ENCODE measurements at places on chromosomes 2 and 18.

DNA sequence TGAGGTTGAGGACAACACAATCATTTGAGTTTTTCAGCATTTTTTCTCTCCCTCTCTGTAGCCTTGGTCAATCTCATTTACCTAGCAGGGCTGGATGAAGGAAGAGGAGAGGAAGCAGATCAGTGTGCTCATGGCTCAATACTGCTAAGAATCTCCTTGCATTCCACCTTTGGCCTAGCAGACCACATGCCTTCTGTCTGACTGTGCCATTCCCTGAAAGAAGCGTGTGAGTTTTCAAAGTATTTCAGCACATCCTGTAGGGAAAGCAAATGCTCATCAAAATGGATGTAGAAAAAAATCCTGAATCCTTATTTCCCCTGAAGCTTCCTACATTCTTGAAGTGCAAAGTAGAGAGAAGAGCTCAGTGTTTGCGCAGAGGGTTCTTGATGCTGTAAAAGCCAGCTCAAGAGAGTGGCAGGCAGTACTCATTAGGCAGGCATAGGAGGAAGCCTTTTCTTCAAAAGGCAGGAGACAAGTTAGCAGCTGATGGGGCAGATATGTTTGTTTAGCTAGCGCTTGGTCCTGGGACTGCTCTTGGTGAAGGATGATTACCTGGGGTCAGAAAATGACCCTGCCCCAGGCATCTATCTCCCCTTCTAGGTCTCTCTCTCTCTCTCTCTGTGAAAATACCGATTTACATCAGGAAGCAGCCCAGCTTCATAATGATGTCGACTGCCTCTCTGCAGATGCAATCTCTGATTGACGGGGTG is 14.4 kb upstream of the PIK3C3 start:
- DNase-seq: no peak

GRCh38 chr2:19292007-19292406 is 66.4 kb downstream of the OSR1 start:
- no peak for DNase-seq

- no peak for DNase-seq
These were observed 25.0 kb downstream of the COA5 start for GRCh38 chr2:98583276-98583675.

DNA sequence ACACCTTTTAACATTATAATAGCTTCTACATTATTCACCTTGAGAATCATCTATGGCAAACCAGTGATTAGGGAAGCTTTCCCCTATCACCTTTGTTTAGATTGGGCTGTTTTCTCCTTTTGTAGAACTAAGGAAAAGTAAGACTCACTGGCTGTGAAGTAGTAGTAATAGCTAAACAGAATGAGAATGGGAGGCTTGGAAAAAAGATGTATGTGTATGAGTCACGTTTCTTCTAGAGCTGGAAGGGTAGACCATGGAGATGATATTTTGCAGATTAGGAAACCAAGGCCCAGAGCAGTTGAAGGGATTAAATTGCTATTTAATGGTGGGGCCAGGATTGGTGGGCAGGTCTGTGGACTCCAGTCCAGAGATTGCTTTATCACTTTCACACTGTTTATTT is 214.5 kb downstream of the MCFD2 start:
- DNase-seq: no peak

DNA sequence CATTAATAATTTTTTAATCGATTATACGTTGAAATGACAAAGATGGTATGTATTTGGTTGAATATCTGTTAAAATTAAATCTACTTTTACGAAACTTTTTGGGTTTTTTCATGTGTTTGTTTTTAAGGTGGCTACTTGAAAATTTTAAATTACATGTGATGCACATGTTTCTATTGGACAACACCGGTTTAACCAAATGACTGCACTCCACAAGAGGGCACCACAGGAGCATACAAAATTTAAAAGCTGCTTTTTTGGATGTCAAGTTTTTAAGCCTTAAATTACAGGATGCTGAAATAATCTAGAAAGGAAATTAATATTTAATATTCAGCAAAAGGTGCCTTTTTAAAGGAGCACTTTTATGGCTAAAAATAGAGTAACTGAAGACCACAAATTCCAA is 98.7 kb downstream of the ACVR1 start:
- DNase-seq: peak; percentile 13

DNA sequence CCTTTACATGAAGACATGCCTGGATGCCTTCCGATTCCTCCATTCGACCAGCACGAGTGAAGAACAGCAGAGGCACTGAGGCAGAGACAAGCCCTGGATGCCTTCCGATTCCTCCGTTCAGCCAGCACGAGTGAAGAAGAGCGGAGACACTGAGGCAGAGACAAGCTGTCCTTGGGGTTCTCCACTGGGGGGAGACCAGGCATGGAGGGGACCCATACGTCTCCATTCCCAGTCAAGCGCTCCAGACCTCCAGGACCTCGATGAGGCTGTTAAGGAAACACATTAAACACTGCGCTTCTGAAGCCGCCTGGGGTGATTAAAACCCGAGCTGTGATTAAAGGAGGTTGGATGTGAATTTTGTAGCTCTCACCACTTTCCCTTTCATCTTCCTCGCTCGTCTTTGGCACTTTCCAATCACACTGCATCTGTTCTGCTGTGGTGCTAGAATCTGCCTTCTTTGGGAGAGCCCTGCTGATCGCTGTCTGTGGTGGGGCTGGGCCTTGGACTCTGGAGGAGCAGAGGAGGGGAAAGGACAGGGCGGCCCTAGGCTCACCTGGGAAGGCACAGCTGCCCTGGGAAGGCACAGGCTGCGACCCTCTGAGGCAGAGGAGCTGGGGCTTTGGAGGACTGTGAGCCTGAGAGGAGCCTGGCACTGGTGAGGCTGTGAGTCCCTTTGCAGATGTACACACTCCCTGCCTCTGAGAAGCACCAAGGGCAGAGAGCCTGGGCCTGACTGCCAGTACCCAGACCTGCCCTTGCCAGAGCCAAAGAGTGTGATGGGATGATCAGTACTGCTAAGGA is 463.1 kb upstream of the HS6ST1 start:
- no peak for DNase-seq

- no peak for DNase-seq
These were observed 370.8 kb downstream of the TMEM182 start for GRCh38 chr2:103132536-103133217.
